ENCODE measurements at places on chromosomes 1 and 21.

DNA sequence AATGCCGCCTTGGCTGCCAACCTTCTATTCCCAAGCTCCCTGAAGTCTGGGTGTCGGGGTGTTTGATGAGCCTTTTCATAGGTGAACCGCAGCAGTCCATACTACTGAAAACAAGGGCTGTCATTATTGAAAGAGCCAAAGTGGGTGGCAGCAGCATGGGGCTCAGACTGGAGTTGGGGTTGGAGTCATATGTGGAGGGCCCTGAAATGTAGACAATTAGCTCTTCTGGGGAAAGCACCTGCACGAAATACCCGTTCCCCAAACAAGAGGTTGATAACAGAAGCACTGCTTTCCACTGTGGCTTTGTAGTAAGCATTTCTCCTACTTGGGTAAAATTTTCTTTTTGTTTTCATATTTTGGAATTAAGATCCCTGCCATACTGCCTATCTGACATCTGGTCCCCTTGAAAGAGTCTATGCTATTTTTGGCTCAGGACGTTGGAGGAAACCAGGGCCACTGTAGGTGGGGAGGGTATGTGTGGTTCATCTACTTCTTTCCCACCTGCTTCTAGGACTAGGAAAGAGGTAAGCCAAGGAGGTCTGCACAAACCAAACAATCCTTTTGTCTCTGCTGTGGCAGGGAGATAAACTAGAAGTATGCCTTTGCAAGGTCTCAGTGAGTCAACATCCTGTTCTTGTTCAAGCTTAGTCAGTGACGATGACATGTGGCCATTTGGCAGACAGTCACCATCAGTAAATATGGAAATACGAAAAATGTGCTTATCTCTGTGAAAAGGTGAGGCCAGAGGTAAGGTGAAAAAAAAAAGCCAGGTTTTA lies 197.0 kb upstream of the UBE2U start:
- no peak for DNase-seq

- no peak for DNase-seq
Measured at GRCh38 chr21:41966041-41966833, 12.4 kb upstream of the C2CD2 start.

DNA sequence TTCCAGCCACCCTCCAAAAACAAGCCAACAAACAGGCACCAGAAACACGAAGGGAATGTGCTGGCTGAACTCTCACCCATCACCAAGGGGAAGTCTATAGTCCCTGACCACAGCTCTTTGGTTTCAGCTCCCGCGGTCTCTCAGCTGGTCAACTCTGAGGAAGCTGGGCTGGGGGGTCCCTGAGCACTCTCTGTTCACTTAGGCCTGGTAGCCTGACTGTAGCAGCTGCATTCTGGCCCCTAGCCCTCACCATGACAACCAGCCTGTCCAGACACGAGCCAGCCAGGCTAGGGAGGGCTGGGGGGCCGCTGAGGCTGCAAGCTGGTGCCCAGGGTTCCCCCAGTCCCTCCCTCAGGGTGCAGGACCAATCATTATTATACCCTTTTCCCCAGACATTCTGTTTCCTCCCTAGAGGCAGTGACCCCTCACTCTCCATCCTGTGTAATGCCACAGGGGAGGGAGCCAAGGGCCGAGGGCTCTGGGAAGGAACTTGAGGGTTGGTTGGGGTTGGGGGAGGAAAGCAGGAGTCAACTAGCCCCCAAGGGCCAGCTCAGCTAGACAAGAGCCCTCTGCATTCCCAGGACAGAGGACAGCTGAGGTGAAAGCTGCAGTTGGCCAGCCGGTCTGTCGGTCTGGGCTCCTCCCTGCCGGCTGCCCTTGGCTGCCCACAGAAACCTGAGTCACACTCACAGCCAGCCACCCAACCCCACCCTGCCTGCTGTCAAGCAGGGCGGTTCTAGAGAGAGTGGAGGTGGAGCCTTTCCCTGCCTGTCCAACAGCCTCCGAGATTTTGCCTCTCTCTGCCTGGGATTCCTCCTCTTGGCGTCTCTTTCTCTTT lies 1.2 kb upstream of the TRAPPC3 start:
- no peak for DNase-seq

- DNase-seq, result no peak
Measured at GRCh38 chr21:14617871-14618270, 71.8 kb upstream of the SAMSN1 start.

DNA sequence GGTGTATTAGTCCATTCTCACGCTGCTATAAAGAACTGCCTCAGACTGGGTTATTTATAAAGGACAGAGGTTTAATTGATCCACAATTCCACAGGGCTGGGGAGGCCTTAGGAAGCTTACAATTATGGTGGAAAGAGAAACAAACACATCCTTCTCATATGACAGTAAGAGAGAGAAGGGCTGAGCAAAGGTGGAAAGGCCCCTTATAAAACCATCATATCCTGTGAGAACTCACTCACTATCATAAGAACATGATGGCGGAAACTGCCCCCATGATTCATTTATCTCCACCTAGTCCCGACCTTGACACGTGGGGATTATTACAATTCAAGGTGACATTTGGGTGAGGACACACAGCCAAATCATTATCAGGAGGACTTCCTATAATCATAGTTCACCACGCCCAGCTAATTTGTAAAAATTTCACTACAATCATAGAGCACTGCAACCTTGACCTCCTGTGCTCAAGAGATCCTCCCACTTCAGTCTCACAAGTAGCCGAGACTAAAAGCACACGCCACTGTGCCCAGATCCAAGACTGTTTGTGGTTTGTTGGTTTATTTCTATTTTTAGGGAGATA lies 164.9 kb downstream of the RERE start:
- DNase-seq, result no peak

- DNase-seq, result no peak
Measured at GRCh38 chr1:193831465-193831864, 645.1 kb upstream of the B3GALT2 start.

DNA sequence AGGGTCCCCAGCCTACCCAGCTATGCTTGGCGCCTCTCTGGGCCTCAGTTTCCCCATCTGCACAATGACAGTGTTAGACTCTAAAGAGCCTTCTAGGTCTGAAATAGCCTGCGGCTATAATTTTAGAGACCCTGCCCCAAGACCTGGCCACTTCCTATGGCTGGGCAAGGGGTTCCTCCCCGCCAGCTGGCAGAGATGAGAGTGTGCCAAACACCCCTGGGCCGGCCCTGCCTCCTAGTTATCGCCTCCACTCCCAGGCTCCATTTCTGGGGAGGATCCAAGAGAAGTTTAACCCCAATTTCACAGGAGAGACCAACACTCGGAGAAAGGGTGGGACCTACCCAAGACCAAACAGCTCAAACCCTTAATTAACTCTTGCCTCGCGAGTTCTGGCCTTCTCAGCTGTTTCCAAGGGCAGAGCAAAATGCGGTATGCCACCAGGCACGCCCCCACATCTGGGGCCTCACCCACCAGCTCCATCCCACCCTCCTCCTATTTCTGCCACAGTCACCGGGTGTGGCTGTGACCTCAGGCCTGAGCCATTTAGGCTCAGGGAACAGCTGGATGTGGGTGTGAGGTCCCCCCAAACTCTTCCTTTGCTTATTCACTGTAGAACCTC lies 35.7 kb downstream of the TTC39A start:
- no peak for DNase-seq

- DNase-seq, result peak; percentile 97
Measured at GRCh38 chr1:26284597-26285347, 4.9 kb downstream of the SH3BGRL3 start.

DNA sequence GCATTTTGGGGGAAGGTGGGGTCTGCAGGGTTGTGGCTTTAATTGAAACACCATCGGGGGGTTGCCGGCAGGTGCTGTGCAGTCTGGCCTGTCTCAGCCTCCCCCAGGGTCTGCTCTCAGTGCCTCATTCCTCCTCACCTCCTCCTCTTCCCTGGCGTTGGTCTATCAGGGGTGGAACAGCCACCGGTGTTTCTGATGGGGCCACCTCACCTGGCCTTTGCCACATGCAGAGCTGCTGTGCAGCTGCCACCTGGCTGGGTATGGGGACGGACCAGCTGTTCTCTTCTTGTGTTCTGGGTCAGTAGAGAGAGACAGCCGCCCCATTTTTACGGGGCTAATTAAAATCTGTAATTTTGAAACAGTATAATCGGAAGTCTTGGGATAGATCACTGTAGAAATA lies 53.9 kb downstream of the SPSB1 start:
- no peak for DNase-seq

DNA sequence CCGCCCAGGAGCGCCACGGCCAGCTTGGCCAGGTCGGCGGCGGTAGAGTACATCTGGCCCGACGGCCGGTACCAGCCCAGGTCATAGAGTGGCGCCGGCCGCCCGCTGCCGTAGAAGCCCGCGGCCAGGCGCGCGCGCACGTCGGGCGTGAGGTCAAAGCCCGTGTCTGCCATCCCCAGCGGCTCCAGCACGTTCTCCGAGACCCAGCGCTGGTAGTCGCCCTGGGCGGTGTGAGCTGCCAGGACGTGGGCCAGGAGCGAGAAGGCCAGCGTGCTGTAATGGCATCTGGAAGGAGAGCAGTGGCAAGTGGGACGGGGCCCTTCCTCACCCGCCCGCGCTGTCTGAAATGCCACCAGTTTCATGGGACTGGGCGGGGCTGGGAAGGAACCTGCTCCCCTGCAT lies 18.9 kb downstream of the LACTBL1 start:
- DNase-seq, result no peak

GRCh38 chr21:41775149-41775472 lies 8.3 kb upstream of the RIPK4 start:
- no peak for DNase-seq

- DNase-seq, result no peak
Measured at GRCh38 chr1:245953876-245954660, 553.0 kb downstream of the SMYD3 start.

DNA sequence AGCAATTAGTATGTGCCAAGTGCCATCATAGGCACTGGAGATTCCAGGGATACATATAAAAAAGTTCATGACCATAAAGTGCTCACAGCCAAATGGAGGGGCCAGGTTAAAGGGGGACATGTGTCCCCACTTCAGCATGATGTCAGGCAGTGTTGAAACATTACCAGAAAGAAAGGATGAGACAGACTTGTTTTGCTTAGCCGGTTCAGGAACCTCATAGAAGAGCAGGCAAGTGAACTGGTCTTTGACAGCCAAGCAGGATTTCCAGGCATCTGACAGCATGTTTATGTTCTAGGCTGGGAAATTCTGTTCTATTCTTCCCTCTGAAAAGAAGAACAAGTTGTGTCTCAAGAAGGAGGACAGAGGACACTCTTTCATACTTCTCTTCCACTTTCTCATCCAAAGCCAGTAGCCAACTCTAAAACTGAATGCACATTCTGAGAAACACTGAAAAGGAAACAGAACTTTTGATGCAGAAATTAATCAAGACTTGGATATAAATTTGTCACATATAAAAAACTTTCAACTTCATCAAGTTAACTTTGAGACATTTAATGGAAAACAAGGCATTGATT lies 39.7 kb downstream of the GLUL start:
- no peak for DNase-seq

GRCh38 chr1:119679223-119679622 lies 31.2 kb upstream of the ZNF697 start:
- DNase-seq, result no peak

DNA sequence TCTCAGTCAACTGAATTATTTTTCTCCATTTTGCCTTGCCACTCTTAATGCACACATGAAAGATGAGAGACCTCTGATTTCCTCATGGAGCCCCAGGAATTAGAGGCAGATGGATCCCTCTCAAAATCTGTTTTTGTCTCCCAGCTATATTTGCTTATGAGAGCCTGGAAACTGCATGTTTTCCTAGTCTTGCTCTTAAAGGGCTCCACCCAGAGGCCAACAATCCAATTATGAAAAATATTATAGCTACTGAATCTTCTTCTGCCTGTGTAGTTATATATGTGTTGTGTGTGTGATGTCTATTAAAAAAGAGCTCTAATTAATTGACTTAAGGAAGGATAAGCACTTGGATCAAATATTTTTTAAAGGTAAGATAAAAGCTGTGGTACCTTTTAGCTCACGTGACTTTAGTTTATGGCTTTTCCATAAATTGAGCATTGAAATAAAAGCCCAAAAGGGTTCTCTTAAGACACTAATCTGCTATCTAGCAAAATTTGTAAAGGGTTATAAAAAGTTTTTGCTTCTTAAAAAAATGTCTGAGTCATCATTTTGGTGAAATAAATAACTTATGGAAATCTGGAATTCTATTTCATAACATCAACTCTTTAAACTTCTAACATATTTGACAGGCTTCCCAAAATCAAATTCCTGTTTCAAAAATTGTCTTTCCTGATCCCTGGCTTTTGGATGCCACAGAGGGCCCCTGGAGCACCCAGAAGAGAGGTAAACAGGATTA lies 31.2 kb upstream of the TSPEAR start:
- no peak for DNase-seq

- no peak for DNase-seq
Measured at GRCh38 chr1:29379443-29380073, 143.2 kb downstream of the PTPRU start.

DNA sequence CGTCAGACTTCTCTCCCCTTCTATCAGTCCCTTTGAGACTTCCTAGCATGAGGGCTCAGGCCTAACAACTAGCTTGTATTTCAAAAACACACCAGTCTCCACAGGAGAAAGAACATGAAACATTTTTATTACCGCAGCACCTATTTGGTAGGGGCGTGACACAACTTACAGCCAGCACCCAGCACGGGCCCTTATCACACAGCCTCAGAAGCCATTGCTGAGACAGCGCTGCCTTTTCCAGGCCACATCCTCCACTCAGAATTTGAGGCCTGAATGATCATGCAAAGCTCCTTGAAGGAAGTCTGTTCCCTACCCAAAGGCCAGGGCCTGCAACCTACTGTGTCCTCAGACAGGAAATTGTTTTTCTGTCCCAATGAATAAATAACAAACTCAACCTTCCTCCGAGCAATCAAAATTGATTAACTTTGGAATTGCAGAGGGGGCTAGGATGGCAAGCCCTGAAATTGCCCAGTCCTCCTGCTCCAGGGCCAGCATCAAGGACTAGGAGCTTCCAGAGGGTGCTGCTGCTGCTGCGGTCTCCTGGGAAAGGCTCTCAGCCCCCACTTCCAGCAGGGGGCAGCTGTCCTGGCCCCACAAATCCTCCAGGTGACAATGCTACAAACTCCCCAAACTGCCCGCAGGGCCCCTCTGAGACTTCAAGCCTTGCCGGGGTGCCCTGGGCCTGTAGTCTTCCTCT lies 94.3 kb upstream of the GALNT2 start:
- no peak for DNase-seq

GRCh38 chr1:22527122-22527521 lies 36.2 kb upstream of the EPHA8 start:
- DNase-seq, result no peak

- DNase-seq, result no peak
Measured at GRCh38 chr1:43008115-43009060, 49.7 kb upstream of the SLC2A1 start.

DNA sequence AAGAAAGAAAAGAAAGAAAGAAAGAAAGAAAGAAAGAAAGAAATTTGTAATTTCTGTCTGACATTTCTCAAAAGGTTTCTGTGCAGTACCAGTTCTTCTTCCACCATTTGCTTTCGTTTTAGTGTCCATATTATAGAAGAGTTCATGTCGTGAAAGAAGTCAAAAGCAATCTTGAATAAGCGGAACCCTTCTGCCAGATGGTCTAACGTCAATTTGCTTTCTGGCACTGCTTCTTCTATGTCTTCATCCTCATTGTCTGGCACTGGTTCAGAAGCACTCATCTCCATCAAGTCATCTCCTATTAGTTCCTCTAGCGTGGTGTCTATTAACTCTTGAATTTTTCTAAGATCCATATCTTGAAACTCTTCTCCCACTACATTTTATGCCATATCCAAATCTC lies 170.0 kb upstream of the KCTD3 start:
- no peak for DNase-seq

GRCh38 chr21:36005018-36005417 lies 55.3 kb downstream of the SETD4 start:
- no peak for DNase-seq

All from activated naive CD8-positive, alpha-beta T cell treated with anti-CD3 and anti-CD28 coated beads, Interleukin-2, amount 50 U/mL, for 16 hours (primary cell).